NCI-H1417 (cell line): ENCODE measurements at places on chromosomes 7 and 10.

DNA sequence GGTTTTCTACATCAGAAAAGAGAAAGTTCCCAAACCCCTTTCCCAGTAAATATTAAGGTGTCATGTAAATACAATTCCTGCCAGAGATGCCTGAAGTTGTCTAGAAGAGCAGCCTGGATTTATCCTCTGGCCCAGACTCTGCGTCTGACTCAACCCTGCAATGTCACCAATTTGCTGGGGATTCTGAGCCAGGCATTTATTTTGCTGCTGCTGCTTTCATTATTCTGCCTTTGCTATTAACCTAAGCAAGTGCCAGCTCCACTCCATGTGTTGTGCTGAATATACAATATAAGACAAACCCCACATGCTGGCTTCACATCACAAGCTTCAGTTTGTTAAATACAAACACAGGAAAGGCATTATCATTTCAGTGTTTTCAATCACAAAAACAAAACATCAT, 59.1 kb downstream of the ELAPOR2 start:
- DNase-seq, result peak; percentile 35

DNA sequence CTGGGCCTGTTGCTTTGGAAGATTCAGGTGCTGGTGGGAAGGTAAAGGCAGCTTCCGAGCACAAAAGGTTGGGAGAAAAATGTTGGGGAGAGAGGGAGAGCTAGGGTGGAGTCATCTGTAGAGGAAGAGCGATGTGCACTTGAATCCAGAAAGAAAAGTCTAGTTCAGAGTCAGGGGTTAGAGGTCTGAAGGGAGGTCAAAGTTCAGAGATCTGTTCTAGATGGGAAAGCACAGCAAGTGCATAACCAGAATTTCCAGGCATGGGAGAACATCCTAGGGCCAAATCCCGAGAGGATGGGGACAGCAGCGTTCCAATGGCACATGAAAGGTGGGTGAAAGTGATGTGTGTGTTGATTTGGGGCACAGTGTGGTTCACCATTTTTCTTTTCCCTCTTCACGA, 51.5 kb upstream of the MKLN1 start:
- DNase-seq, result no peak

DNA sequence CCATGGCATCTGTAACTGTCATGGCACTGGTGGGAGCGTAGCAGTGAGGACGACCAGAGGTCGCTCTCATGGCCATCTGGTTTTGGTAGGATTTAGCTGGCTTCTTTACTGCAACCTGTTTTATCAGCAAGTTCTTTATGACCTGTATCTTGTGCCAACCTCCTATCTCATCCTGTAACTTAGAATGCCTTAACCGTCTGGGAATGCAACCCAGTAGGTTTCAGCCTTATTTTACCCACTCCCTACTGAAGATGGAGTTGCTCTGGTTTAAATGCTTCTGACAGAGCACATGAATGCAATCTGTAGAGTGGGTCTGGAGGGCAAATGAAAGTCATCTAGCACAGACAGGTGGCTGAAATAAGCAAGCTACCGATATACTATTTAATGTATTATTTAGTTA, 55.3 kb upstream of the OPN4 start:
- DNase-seq, result no peak

GRCh38 chr7:37068038-37068437, 343.7 kb upstream of the AOAH start:
- DNase-seq, result no peak

GRCh38 chr7:112266141-112266540, 59.6 kb downstream of the ZNF277 start:
- no peak for DNase-seq

DNA sequence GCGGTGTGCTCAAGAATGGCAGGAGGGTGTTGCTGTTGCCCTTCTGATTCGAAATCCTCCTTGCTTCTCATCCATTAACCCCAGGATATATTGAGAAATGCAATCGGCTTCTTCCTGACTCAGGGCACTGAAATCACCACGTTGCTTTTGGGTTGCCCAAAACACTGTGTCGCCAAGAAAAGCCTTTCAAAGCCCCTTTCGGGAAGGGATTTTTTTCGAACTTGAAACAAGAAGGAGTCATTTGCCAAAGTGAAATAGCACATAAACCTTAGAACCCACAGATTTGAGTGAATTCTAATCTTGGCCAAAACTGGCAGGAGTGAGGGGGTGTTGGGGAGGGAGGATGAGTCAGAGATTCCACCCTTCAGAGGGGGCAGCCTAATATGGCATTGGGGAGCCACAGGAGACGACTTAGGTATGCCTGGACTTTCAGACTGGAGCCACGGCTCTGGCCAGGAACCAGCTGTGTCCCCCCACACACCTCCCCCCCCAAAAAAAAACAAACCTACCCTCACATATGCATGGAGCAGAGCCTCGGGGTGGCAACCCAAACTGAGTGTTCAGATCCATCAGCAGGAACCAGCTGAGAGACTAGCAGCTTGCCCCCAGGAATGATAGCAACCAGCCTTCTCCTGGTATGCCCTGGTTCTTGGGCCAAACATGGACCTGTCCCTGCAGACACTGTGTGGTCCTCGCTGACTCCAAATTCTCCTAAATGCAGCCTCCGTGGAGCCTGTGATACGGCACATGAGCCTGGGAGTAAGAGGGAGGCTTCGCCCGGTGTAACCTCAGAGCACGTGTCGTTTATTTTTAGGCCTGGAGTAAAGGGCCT, 138.4 kb downstream of the FGFR2 start:
- no peak for DNase-seq

DNA sequence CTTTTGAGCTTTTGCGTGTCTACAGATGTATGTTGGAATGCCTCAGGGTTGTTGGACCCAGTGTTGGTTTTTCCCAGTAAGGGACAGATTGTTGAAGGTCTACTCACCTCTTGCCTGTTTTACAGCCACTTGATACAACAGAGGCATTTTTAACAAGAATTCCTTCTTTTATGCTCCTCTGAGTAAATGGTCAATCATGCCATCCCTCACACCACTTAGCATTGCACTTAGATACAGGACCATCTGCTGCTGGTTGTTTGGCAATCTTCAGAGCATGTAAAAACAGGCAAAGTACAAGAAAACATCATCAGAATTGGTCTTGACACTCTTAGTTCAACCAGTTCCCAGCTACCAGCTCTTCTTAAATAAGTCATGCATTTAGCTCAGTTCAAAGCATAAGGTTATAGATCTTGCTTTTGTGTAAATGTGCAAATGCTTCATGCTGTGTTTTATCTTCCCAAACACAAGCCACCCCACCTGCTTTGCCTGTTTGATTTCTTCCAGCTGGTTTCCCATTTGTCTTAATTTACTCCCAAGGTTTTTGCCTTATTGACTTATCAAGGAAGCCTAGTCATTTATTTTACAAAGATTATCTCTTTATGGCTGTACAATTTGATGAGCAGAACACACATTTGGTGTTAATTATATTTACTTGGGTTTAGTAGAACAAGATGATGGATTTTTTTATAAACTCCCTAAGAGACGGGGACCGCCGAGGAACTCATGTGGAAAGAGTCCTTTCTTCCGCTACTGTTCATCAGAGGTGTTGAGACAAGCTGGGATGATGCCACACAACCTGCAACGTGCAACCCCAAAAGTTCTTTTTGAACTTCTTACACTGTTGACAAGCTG, 136.6 kb downstream of the AHR start:
- peak; percentile 69 for DNase-seq

- no peak for DNase-seq
Measured at GRCh38 chr7:130463553-130464434, 23.0 kb upstream of the CEP41 start.

GRCh38 chr7:1531263-1531978, 919 bp downstream of the MAFK start:
- peak; percentile 34 for DNase-seq

DNA sequence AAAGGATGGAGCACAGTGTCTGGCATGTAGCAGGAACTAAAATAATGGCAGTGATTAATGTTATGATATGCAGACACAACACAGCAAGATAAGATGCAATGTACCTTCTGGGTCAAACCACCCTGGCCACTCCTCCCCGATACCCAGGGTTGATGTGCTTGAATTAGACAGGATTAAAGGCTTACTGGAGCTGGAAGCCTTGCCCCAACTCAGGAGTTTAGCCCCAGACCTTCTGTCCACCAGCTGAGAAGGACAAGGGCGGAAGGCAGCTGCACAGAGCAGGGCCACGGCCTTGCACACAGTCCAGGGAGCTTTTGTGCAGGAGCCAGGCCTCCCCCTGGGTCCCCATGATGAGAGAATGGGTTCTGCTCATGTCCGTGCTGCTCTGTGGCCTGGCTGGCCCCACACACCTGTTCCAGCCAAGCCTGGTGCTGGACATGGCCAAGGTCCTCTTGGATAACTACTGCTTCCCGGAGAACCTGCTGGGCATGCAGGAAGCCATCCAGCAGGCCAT, at the start of gene RBP3:
Gene RBP3 (plus strand): TSS at position 226 of the 514 bp plus-strand sequence. CDS start 122 bp downstream, at position 348.
- DNase-seq, result no peak

DNA sequence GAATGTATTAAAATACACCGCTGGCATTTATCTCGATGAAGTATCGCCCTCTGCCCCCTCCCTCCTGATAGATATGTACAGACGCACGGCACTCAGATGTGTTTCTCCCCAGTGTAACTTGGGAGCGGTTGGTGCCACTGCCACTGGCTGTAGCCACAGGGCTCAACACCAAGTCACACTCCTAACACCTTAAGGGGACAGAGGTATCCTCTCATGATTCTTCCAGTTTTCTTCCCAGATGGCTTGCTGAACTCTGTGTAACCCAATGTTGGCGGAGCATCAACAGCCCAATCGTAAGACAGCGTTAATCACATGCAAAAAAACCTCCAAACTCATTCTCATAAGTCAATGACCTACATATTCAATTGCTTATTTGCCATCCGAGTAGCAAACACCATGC, 35.5 kb downstream of the CTBP2 start:
- DNase-seq, result no peak

GRCh38 chr7:8380130-8380529, 53.3 kb upstream of the NXPH1 start:
- DNase-seq, result no peak

DNA sequence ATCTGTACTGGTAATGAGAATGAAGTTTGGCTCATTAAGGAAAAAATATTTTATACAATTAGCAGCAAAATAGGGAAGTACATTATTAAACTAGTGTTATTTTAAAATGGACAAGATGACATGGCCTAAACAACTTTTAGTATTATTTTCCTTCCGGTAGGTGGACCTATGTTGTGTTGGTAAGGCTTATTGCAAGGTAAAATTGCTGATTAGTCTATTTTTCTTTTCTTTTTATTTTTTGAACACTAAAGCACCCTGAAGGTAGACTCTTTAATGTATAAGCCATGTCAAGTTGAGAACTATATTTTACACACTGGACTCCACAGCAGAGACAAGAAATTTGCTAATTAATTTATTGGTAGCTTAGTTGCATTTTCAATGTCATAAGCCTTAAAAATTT, 239.5 kb upstream of the POT1 start:
- DNase-seq, result no peak
